ENCODE measurements at places on chromosomes 6 and 20. TPM values are rescaled to one million over a fixed set of nuclear protein-coding genes. Genes with fewer than 3 reads are reported as not detected.

DNA sequence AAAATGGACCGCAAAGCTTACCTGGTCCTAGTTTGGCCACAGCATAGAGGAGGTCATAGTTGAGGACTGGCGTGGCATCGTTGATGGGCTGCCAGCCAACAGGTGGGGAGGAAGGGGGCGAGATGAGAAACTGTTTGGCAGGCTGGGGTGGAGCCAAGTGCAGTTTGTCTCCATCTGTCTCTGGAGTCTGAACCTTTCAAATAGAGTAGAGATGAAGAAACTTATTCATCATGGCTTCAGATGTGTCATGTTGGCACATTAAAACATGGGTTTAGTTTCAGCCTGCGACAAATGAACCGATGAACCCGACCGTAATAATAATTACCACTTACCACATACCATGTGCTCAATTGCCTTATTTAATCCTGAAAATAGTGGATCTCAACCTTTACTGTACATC lies 75.9 kb upstream of the ENPP5 start:
- no peak for DNase-seq

GRCh38 chr20:4666001-4666479 lies 55.7 kb upstream of the PRND start:
- DNase-seq = peak; percentile 53

Gene HEY2
- 0.11 TPM for total RNA-seq

Gene CCR6
- 10.3 TPM for total RNA-seq

GRCh38 chr6:90294008-90294511 lies 2.6 kb downstream of the BACH2 start:
- DNase-seq = no peak

GRCh38 chr6:170584954-170585498 lies 589 bp upstream of the PDCD2 start:
- DNase-seq = no peak

DNA sequence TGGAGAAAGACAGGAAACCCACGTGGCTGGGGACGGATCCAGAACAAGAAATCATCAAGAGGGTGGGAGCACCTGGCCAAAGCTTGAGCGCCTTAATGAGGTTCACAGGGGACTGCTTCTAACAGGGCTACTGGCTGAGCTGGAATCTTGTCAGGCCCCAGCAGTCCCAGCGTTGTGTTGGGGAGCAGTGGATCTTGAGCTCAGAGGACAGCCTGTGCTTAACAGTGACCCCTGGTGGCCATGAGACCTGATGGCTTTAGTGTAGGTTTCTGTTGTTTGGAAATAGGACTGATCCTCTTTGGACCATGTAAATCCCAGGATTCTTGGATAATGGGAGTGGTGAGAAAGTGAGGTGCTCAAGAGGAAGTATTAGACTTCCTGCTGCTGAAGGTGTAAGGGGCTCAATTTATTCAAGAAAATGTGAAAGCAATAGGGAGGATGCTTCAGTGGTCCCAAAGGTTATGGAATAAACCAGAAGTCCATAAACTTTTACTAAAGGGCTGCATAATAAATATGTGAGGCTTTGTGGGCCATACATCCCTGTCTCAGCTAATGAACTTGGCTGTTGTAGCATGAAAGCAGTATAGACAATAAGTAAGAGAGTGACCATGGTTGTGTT lies 216.2 kb downstream of the NFATC2 start:
- no peak for DNase-seq
